Hindlimb muscle (tissue), 1 donor: ENCODE measurements at places on chromosomes 5 and 9.

GRCh38 chr5:9302218-9302617 lies 243.7 kb downstream of the SEMA5A start:
- DNase-seq = no peak

DNA sequence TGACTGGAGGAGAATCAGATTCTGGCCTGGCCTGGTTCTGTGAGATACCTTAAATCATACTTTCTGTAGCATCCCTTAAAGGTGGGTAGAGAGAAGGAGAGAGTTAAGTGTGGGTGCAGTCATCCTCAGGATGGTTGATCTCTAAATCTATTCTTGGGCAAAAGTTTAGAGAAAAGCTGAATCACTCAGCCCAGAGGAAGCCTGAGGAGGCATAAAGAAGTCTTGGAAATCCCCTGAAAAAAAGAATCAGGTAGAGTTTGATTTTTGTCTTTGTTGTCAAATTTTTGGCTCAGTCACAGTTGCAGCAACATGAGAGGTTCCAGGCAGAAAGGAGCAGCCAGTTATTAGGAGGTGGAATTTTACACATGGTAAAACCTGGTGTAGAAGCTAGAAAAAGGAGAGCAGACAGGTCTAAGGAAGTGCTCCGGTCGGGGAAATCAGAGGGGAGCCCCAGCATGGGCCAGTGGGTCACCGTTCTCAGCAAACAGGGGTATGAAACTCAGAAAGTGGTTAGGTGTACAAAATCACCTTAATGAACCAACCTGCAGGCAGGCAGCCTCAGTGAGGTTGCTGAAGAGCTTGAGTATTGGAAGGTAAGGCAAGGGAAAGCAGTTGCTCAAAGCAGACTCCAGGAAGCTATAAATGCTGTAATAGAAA lies 116.2 kb upstream of the CNTLN start:
- DNase-seq = no peak

GRCh38 chr9:116391306-116391900 lies 237.8 kb downstream of the PAPPA start:
- DNase-seq = no peak

GRCh38 chr5:66436721-66437120 lies 159.5 kb upstream of the MAST4 start:
- no peak for DNase-seq

- no peak for DNase-seq
These were observed 49.0 kb downstream of the DAPK1 start for GRCh38 chr9:87546704-87547103.
